ENCODE measurements at places on chromosomes 2 and 18.

DNA sequence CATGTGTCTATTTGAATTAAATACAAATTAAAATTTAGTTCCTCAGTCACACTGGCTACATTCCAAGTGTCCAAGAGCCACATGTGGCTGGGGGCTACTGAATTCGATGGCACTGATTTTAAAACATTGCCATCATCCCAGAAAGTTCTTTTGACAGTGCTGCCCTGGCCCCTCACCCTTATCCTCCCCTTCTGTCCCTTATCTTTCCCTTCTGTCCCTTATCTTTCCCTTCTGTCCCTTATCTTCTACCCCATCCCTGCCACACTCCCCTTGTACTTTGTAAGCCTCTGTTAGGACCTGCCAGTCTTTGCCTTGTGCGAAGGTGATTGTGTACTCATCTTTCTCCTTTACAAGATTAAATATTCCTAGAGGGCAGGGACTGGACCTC lies 85.2 kb downstream of the DNMT3A start:
- DNase-seq, result no peak

DNA sequence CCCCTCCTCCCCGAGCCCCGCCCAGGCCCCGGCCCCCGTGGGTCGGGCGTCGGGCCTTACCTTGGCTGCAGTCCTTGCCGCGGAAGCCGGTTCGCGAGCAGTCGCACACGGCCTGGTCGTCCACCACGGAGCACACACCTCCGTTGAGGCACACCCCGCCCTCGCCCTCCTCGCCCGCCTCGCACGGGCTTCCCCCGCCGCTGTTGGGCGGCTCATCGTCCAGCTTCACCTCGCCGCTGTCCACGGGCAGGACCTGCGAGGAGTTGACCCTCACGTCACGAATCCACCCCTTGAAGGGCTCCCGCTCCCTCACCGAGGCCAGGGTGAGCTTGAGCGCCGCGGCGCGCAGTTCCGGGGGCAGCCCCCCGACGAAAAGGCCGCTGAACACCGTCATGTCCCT lies 4.5 kb downstream of the NRXN1 start:
- no peak for DNase-seq

GRCh38 chr2:217913436-217913835 lies 89.4 kb downstream of the TNS1 start:
- no peak for DNase-seq

DNA sequence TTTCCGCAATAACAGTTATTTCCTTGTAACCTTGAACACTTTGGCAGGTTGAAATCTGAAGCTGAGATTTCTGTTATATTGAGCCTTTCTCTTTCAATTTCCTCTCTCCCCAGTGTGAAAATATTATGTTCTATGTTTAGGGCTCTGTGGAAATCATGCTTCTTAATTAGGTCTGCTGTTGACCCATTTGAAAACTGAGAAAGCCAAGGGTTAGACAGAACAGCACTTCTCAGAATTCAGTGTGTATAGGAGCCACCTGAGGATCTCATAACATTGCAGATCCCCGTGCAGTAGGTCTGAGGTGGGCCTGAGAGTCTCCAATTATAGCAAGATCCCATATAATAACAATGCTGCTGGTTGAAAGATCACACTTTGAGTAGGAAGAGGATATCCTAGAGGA lies 230.2 kb upstream of the NT5C1B start:
- DNase-seq, result no peak

GRCh38 chr18:35803551-35803950 lies 168.9 kb upstream of the RMP24 start:
- no peak for DNase-seq

DNA sequence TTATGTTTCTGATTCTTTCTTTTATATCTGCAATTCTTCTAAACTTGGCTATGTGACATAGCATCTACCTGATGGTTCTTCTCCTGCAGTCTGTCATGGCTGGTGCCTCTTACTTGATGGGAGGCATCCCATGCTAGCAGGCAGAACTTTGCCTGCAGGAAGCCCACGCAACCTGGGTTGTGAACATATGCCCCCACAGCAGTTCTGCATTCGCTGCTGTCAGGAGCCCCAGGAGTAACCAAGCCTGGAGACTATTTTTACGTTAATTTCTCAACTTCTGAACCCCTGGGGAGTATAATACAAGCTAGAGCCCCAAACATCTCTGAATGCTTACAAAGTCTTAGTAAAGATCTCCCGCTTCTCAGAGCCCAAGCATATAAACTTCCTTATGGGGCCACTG lies 12.1 kb downstream of the FAM168B start:
- no peak for DNase-seq

- DNase-seq, result no peak
Measured at GRCh38 chr2:71082402-71083252, 14.2 kb downstream of the NAGK start.

DNA sequence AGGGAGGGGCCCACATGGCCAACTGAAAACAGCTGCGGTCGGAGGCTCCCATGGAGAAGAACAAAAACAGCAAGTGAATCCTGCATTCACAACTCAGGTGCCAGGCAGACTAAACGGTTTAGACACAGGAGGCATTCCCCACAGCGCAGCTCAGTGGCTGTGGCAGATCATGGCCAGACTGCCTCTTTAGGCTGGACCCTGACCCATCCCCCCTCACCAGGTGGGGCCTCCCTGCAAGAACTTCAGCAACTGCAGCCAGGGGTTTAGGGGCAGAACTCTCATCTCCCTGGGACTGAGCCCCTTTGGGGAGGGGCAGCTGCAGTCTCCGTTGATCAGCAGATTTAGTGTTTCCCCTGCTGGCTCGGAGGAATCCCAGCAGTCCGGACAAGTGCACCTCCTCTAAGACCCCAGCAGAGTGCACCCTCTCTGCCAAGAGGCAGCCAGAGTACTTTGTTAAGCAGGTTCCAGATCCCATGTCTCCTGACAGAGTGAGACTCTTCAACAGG lies 346.7 kb downstream of the SS18 start:
- DNase-seq, result no peak

DNA sequence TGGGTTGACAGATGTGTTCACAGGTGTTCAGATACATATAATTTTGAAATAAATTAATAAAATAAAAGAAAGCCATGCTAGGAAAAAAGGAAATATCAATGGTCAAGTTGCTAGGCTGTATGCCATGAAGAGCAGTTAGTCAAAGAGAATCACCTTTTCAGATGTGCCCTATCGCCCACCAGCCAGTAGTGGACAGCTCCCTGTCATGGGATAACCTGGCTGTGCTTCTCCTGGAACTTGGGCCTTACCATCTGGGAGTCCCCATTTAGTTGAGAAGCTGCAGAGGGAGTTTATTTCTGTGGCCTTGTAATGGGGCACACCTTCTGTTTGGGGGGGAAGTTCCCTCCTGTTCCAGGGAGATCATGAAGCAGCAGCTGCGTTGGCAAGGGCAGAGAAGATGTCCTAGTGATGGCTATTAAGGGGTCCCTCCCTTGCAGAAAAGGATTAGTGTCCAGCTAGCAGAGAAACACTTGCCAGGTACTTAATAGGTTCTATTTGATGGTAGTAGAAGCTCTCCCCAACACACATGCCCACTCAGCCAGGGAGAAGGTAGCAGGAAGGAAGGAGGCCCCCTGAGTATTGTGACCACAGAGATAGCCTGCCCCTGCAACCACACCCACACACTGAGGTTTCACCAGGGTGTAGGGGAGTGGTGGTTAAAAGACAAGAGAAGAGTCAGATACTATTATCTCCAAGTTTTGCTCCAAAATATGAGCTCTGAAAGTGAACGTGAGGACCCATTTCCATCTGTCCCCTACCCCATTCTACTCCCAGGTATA lies 117.7 kb downstream of the B3GNT2 start:
- DNase-seq, result no peak

DNA sequence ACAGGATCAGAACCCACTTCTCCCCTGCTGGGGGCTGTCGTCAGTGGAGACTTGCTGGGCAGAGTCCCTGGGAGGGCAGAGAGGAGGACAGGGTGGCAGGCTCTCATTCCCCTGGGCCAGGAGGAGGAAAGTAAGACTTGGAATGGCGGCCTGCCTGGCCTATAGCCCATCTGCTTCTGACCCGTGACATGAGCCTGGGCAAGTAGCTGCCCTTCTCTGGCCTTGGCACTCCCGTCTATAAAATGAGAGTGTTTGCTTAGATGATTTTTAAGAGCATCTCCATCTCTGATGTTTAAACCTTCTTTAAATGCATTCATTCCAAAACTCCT lies 173.0 kb downstream of the DDX1 start:
- no peak for DNase-seq

- DNase-seq, result peak; percentile 17
Measured at GRCh38 chr2:172307800-172308199, 119.6 kb upstream of the ITGA6 start.

DNA sequence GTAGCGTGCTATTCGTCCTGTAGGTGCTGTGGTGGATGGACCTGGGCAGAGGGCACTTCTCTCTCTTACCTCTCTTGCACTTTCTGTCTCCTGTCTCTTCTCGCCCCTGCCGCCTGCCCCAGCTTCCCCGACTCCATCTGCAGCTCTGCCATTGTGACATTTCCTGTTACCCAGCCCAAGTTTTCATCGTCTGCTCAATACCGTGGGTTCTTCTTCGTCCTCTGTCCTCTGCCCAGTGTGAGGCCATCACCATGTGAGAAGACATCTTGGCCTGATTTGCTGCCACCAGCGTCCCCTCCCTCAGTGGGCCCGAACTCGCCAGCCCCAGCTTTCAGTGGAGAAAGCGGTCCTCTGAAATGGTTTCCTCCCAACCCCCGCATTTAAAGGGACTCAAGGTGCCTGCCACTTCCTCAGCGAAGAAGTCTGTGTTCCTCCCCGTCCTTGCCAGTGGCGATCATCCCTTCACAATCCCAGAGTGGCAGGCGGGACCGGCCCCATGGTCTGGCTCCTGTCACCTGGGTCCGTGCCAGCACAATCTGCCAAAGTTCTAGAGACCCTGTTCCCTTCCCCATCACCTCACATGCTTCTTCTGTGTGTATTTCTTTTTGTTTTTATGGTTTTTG lies 18.0 kb downstream of the TGOLN2 start:
- DNase-seq, result no peak

GRCh38 chr2:102027036-102027980 lies 35.5 kb downstream of the IL1R2 start:
- DNase-seq, result peak; percentile 74

GRCh38 chr2:105812180-105813044 lies 67.7 kb downstream of the NCK2 start:
- peak; percentile 10 for DNase-seq

- DNase-seq, result no peak
Measured at GRCh38 chr2:88114889-88115288, 13.0 kb downstream of the FABP1 start.

DNA sequence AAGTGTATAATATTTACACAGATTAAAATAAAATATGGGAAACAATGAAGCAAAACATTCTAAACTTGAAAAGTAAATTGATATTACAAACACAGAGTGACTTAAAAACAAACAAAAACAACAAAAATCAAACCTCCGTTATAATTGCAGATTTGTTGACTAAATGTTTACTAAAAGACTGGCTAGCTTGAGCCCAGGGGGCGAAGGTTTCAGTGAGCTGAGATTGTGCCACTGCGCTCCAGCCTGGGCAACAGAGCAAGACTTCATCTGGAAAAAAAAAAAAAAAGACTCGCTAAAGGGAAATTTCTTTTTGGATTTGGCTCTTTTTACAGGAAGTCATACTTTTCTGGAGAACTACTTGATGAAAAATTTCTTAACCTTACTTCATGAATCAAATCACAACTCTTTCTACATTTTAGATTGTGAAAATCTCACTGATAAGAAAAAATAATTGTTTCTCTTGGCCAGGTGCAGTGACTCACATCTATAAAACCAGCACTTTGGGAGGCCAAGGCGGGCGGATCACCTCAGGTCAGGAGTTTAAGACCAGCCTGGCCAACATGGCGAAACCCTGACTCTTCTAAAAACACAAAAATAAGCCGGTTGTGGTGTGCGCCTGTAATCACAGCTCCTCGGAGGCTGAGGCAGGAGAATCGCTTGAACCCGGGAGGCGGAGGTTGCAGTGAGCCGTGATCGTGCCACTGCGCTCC lies 9.7 kb downstream of the TFPI start:
- DNase-seq, result no peak

- no peak for DNase-seq
Measured at GRCh38 chr18:3713166-3713565, 263.2 kb downstream of the TGIF1 start.

- no peak for DNase-seq
Measured at GRCh38 chr2:205816268-205816667, 134.0 kb downstream of the NRP2 start.

DNA sequence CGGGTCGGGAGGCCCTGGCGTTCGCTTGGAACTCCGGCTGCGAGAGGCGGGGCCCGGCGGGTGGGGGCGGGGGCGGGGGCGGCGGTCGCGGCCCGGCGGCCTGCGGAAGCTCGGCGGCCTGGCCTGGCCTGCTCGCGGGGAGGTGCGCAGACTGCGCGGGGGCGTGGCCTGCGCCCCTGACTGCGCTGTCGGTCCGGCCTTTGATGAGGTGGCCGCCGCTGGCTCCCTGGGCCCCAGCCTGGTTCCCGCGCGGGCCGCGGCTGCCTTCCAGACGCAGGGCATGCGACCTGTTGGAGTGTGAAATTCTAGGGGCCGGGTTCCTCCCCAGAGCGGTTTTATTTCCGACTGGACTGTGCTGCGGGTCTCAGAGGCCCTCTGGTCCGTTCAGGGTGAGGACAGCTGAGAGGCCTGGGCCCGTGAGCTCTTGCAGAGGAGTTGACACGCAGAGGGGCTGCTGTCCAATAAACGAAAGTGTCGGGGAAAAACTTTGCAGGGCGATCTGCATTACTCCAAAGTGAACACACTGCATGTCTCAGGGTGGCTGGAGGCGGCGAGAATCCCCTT lies 629 bp downstream of the NRBP1 start:
- peak; percentile 87 for DNase-seq

DNA sequence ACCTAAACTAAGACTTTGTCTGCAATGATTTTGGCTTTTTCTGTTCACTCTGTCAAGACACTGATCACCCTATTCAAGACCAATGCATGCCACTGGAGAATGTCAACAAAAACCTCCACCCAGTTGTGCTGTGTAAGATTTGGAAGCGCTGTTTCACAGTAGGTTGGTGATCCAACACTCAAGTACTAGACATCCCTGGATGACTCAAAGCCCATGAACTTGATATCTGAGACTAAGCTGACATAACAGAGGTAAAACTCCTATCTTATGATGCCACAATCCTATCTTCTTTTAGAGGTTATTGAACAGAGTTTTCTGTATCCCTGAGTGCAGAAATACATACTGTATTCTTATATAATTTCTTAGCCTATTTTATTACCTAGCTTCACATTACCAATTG lies 251.3 kb upstream of the ETAA1 start:
- DNase-seq, result no peak

DNA sequence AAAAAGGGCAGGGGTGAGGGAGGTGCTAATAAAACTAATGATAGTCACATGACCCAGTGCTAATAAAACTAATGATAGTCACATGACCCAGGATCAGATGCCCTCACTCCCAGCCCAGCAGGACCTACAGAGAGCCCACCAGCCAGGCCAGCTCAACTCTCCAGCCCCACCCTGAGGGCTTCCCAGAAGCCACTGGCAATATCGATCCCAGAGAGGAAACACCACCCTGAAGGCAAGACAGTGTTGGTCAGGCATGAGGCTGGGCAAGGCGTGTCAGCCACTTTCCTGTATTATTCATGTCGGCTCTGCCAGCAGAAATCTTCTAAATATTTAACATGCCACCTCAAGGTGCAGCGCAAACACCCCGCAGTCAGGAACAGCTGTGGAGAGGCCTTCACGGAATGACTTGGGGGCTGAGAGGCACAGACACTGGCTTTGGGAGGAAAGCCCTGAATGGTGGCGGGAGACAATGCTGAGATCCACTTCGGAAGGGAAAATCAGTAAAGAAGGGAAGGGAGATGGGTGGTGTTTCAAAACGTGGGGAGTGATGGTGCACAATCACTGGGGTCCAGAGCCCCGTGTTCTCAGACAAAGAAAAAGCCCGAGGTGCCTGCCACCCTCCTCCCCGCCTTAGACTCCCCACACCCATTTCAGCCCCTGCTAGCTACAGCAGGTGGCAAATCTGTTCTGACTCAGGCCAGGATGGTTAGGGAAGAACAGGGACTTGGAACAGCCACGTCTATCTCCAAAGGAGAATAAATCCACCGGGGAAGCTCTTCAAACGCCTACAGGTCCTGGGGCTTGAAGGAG lies 1.4 kb downstream of the REEP1 start:
- DNase-seq, result no peak
